ENCODE measurements at places on chromosomes 3 and 15. TPM values are rescaled to one million over a fixed set of nuclear protein-coding genes. Genes with fewer than 3 reads are reported as not detected.

DNA sequence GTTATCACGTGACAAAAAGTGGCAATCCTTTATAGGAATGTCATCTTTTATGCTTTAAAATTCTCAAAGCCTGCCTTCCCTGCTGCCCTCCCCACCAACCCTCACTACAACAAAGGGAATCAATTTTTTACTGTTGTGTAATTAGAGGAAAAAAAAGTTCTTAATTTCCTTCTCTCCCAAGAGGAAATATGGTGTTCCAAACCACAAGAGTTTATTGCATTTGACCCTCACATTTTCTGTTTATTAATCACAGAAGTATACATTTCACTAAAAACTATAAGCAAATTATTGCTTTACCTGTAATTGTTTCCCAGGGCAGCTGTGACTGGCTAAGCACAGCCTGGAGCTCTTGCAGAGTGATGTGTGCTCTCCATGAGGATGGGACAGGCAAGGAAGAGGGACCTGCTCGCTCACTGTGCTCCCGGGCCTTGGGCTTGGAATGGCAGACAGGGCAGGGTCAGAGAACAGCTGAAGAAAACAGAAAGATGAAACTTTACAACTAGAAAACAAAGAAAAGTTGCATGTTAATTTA, 31.3 kb upstream of the ATP10A start:
- peak; percentile 86 for DNase-seq

- no peak for DNase-seq
These were observed 50.8 kb upstream of the XRN1 start for GRCh38 chr3:142498397-142499180.

DNA sequence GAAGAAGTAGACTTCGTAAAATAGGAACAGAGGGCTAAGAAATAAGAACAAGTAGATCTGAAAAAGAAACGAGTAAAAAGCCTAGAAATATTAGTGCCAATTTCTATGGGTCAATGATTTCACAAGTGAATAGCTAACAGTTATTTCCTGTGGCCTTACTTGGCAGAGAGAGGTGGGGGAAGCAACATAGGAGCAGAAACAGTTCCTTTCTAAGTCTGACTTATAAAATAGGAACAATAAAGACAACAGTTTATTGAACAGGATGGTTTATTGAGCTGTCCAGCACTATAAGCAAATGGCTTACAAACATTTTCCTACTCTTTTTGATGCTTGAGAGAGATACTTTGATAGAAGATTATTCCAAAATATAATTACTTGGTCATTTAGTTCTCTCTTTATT, 37.9 kb downstream of the AGTR1 start:
- DNase-seq = no peak

DNA sequence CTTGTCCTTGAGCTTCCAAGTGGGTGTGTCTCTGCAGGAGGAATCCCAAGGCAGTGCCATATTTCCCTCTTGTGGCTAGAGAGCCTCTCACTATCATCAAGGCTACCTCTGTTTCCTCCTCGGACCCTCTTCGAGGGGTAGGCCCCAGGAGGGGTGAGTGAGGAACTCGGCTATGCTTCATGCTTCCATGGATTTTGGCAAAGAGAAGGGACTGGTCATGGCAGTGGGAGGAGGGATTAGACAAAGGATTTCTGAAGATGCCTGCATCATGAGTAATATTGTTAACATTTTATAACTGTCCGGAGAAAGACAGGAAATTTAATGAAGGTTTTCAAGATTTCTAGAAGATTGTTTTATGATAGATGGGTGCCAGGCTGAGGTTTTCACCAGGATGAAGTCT, 241.5 kb downstream of the CLSTN2 start:
- no peak for DNase-seq

DNA sequence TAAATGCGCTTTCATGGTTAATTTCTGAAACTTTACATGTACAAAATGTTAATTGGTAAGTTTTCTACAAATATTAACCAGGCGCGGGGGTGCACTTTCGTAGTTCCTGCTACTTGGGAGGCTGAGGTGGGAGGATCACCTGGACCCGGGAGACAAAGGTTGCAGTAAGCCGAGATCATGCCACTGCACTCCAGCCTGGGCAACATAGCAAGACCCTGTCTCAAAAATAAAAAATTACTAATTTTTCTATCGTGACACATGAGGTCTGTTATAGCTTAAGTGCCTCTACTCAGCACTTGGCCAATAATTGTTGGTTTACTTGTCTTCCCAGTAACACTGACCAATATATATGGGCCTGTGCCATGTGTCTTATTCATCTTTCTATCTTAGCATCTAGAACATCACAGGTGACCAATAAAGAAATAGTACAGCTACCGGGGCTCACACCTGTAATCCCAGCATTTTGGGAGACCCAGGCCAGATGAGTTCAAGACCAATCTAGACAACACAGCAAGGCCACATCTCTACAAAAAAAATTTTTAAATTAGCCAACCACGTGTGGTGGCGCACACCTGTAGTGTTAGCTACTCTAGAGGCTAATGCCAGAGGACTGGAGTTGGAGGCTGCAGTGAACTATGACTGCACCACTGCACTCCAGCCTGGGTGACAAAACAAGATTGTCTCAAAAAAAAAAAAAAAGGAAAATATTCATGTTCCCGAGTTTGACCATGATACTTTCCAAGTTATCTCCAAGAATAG, 6.1 kb downstream of the MSL2 start:
- no peak for DNase-seq

DNA sequence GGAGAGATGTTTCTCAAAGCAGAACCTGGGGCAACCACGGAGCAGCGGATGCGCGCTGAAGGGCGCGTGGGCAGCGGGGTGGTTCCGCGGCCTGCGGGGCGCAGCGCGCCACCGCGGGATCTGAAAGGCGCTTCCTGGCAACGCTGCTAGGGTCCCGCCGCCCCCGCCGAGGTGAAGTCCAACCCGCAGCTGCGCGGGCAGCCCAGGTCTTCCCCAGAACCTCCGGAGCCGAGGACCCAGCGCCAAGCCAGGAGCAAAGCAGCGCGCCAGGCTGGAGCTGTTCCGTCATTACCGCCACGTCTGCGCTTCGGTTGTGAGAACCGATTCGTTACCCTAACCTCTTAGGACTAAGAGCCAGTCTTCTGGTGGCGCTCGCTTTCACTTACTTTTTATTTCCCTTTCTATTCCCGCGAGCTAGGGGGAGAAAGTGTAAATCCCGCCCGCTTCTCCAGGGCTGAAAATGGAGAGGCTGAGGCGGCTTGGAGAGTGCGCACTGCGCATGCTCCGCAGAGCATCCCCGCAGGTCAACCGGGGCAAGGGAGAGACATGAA, 3.2 kb upstream of the GABRG3 start:
- no peak for DNase-seq

The CCDC9B gene
- total RNA-seq = 56.1 TPM

The SEMA5B gene
- total RNA-seq = not detected

The PLEKHO2 gene
- total RNA-seq = 4.3 TPM

The SST gene
- not detected for total RNA-seq

The ZNF662 gene
- total RNA-seq = 0.04 TPM

The COX5A gene
- total RNA-seq = 145 TPM
